ENCODE measurements at places on chromosomes 3 and 15.

GRCh38 chr3:113896930-113897329 is 50.9 kb upstream of the ZDHHC23 start:
- DNase-seq = no peak

DNA sequence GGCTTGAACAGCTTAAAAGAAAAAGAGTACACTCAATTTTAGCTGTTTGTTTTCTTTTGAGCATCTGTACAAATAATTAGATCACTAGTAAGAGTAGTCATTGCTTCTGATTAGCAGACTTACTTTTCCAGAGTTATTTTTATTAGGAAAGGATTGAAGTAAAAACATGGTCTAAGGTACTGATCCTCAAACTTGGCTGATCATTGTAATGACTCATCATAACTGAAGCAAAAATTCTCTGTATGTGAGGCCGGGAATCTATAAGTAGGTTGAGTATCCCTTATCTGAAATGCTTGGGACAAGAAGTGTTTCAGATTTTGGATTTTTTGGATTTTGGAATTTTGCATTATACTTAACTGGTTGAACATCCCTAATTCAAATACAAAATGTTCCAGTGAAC is 12.4 kb downstream of the NMD3 start:
- no peak for DNase-seq

- DNase-seq = no peak
Observed at GRCh38 chr3:50268703-50269451, at the start of gene SEMA3B. SEMA3B (plus strand) TSS chr3:50269147; CDS start chr3:50269241, 94 bp downstream.

GRCh38 chr15:39433376-39433775 is 147.5 kb upstream of the THBS1 start:
- no peak for DNase-seq

DNA sequence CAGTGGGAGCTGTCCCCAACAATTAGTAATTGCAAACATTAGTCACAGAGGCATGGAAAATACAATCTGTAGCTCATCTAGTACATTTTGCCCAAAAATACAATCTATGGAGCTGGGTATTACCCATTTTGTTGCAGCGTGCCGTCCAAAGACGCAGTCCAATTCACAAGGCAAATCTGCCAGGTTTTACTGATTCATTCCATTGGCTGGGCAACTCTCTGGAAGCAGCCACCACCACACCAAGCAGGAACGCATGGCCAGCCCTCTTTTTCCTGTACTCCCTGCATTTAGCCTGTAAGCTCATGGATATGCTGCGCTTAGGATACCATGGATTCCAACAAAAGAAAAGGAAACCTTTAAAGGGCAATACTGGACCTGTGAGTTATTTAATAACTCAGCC is 60.5 kb upstream of the ARRDC4 start:
- no peak for DNase-seq

DNA sequence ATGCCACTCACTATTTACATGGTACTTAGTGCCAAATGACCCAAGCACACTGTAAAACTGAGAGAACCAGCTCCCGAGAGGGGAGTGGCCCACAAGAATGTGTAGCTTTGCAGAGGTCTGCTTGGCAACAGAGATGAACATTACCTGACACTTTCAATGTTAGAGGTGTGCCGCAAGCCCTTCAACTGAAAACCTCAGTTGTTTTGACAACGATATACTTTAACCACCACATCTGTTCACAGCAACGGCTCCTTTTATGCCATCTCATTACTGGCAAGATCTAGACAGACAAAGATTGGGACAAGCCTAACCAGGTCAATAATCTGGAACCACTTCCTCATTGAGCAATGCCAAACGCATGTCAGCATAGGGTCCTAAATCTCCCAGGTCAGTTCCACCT is 23.7 kb downstream of the NEK10 start:
- DNase-seq = peak; percentile 20

- DNase-seq = no peak
Observed at GRCh38 chr3:60810881-60811280, 440.4 kb downstream of the FHIT start.

DNA sequence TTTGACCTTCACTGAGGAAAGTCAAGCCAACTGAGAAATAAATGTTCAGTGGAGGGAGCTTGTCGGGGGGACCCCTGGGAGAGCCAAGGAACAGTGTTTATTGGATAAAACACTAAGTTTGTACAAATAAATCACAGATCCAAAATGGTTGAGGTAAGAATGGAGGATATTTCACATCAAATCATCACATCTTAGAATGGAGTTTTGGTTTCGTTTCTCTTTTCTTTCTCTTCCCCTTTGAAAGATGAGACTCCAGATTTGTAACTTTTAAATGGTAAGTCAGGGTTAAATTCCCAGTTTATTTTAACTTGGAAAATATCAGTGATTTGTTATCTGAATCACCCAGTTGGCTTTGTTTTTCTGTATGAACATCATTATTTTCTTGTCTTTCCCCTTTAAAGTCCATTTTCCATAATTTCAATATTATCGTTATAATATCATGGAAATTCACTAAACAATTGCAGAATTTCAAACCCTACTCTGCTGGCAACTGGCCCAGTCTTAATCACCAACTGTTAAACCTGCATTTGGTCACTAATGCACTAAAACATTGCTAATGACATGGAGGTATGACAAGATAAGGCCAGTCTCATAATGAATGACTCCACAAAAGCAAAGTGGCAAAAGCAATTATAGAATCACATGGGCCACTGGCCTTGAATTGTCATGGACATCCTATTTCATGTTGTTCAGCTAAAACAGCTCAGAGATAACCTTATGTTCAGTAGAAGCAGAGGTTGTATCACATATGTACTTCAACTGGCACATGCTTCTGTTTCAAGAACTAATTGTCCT is 295.1 kb downstream of the SHOX2 start:
- no peak for DNase-seq

- DNase-seq = no peak
Observed at GRCh38 chr3:128004661-128005060, 47.6 kb upstream of the SEC61A1 start.

GRCh38 chr15:39587096-39587721 is 6.3 kb downstream of the THBS1 start:
- no peak for DNase-seq

GRCh38 chr3:40108643-40109042 is 200.9 kb upstream of the EIF1B start:
- no peak for DNase-seq

GRCh38 chr3:187906416-187906815 is 161.1 kb upstream of the BCL6 start:
- no peak for DNase-seq

- no peak for DNase-seq
Observed at GRCh38 chr3:32758375-32758753, 59.4 kb upstream of the TRIM71 start.

DNA sequence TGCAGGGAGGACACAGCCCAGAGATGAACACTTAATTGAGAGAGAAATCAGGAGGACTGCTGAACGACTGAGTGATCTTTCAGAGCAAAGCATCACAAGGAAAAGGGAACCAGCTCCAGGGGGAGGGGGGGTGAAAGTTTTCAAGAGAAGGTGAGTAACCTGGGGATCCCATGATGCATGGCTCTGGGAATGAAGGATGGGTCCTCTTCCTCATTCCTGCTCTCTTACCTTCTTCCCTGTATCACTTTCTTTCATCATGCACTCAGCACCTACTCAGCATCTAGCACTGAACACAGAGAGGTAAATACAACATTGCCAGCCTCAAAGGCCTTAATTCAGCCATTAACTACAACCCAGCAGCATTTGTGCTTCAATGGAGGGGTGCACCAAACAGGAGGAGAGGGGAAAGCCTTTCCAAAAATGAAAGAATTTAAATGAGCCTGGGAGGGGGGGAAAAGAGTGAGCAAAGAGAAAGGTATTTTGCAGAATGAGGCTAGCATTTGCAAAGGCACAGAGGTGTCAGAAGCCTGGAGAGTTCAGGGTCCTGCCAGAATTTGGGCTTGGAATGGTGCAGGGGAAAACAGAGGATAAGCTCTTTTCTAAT is 427.4 kb downstream of the FOXP1 start:
- DNase-seq = no peak

- DNase-seq = no peak
Observed at GRCh38 chr3:159919873-159920272, 68.8 kb upstream of the IL12A start.

DNA sequence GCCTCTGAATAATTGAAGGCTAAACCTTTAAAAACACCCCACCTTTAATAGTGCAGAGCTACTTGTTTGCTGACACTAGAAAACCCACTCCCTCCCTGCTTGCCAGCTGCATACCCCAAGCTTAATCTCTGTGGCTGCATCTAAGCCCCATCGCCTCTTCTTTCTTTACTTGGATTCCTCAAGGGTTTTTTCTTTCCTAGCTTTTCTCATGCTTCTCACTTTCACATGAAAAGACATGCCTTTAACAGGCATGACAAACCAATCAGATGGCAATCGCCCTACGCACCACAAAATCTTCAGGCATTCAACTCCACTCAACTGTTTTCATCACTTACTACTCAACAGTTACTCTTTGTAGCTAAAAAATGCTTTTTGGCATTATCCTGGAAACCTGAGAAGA is 77.5 kb downstream of the PLD1 start:
- DNase-seq = no peak

DNA sequence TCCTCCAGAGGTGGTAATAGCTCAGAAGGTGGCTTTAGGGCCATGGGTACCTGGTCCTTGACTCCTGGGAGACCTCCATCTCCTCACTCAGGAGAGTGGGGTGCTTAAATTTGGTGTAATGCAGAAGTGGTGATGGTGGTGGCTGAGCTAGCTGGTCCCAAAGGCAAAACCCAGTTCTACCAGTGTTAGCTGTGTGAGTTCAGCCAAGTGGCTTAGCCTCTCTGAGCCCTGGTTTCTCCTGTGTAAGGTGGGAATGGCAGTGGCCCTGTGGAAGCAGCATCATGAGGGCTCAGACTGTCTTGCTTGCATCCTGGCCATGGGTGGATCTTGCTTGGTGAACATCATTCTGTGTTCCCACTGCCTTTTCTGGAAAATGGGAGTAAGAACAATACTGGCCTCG is 9.4 kb downstream of the SEMA3F start:
- DNase-seq = no peak

DNA sequence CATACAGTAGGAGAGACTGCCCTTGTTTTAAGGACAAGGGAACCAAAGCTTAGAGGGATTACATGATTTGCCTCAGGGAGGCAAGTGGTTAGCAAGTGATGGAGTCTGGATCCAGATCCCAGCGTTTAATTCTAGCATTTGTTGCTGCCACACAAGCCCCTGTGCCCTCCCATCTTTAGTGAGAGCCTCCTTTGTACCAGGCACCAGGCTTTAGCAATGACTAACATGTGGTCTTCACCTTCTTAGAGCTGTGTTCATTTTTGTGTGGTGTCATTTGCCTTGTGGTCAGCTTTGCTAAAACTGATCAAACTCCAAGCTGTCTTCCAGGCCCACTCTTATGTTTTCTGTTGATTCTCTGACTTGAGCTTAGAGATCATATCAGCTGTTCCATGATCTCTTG is 290.5 kb downstream of the RPLP1 start:
- DNase-seq = no peak

DNA sequence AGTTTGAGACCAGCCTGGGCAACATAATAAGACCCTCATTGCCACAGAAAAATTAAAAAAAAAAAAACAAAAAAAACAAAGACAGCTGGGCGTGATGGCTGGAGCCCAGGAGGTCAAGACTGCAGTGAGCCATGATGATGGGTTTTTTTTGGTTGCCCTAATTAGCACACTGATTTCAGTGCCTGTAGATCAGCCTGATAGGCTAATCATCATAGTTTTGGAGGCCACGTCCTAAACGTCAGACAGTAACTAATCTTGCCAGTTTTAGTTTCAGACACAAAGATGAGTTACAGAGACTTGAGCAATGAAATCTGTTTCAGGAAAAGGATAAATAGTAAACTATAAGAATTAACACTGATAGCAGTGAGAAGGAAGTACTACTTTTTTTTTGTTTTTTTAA is 55.4 kb downstream of the LRCH3 start:
- DNase-seq = no peak

DNA sequence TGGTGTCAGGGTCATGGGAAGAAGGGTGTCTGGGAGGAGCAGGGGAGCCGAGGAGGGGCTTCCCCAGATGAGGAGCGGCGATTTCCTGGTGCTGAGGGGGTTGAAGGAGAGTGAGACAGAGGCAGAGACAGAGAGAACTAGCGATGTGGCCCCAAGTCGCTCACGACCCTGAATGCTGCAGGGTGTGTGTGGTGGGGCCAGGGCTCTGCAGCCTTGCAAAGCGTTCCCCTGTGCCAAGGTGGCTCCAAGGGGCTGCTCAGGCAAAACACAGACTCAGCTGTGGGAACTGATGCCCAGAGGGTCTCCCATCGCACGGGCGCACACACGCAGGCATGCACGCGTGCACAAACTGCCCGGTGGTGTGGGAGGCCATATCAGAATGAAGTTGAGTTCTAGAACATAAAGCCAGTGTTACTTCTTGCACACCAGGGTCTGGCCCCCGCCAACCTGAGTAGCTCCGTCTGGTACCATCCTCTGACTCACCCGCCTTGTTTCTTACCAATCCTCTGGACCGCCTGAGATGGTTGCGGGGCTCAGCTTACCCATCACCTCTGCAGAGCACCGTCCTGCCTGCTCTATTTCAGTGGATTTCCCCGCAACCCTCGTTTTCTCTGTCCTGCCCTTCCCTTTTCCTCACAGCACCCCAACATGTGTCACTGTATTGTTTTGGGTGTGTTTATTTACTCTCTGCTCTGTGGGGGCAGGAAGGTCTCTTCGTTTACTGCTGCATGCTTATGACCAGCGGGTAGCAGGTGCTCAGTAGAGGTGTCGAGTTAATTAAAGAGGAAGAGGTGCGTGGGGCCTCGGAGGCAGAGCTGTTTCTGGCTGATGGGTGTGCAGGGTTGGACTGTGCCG is 4.5 kb downstream of the MELTF start:
- DNase-seq = no peak

DNA sequence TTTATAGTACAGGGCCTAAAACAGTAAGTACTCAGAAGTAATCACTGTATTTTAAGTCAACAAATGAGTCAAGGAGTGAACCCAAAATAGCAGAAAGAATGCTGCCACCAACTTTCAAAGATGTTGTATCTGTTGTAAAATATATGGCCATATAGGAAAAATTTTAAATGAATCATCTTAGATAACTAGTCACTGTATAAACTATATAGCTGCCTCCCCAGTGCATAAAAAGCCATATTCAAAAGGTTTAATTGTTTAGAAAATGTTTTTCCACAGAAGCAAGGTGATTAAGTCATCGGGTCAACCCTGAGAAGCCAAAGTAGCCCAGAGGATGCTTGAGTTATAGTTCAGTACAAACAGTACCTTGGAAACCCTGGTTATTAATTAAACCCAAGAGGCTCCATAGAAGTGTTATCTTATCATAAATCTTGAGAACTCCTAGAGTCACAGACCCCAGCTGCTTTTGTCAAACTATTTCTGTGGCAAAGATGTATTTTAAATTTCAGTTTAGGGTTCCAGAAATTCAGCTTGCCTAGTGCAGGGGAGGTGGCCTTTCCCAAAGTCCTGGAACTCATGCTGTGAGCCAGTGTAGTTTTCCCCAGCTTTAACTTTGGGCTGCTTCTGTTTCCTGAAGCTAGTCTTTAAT is 39.2 kb downstream of the MBNL1 start:
- DNase-seq = no peak

Data from CD4-positive, alpha-beta T cell treated with Interleukin-1 beta for 1 hour (primary cell).